ENCODE measurements at places on chromosomes 6 and 20.
A peak's percentile ranks its signal among the peaks of the same experiment; 100 is the strongest.

GRCh38 chr6:119102901-119103300 is 24.4 kb upstream of the FAM184A start:
- DNase-seq, result no peak

DNA sequence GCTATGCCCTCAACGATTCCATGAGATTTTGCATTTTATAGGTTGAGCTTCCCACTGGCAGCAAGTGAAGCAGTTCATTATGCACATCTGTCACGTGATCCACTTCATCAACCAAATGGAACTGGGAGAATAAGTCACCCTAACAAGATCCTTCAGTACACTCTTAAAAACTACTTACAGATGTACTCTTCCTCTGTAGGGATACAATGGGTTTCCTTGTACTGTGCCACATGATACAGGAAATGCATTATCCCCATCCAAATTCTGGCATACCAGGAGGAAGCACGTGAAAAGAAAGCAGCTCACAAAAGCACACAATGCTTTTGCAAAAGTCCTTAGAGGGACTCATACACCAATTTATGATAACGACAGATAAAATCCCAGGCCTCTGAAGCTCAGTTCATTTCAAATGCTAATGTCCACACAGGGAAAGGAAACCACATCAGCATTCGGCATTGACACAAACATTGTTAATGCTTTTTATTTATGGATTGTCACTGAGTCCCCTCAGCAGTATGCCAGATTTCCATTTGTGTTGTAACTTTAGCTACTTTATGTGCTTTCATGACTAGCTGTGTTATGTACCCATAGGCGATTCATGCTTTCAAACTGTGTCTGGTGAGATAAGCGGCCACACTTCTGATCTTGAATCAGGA is 58.1 kb upstream of the REV3L start:
- no peak for DNase-seq

DNA sequence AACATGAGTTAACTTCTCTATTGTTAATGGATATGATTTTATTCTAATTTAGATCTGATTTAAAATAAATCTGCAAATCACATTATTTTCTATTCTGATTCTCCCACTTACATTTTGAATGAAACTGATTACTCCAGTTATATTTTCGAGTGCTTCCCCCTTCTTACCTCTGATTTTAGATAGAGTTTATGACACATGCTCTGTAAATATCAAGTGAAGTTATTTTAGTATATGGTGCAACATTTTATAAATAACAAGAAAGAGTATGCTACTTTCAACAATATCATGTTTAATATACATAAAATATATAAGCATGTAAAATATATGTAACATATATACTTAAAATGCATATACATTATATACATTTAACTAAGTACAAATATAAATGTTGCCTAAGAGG is 38.9 kb downstream of the PLCB1 start:
- DNase-seq, result no peak

DNA sequence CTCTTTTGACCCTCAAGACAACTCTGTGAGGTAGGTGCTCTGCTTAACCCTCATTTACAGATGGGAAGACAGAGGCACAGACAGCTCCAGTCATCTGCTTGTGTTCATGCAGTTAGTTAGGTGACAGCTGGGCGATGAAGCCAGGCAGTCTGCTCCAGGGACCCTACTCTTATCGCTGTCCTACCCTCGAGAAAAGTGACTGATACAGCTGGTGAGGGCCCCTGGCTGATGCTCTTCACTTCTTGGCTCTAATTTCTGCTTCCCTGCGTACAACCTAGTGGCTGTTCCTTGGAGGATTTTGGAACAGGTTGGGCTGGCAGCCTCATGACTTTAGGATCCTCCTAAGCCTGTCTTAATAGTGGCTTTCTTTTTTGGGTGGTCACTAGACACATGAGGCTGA is 9.1 kb upstream of the TJAP1 start:
- DNase-seq, result no peak

DNA sequence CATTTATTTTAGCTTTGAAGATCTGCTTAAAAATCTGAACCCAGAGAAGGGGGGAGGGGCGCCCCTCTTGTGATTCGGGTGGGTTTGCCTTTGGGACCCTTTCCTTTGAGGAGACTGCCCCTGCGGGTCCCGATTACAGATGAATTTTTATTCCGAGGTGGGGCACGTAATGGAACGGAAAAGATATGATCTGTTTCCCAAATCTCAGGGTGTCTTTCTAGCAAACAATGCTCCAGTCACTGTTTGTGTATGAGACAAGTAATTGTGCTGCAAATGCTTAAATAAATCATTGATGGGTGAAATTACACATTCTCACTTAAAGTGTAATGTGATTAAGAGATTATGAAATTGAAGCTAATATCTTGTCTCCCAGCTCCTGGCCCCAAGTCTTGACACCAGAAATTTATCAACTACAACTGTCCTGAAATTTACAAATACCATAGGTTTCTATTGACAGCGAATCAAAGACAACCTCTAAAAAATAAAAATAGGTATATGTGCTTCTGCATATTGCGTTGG is 30.7 kb downstream of the TFAP2A start:
- DNase-seq, result no peak

GRCh38 chr20:53270792-53271375 is 298.7 kb downstream of the TSHZ2 start:
- no peak for DNase-seq

DNA sequence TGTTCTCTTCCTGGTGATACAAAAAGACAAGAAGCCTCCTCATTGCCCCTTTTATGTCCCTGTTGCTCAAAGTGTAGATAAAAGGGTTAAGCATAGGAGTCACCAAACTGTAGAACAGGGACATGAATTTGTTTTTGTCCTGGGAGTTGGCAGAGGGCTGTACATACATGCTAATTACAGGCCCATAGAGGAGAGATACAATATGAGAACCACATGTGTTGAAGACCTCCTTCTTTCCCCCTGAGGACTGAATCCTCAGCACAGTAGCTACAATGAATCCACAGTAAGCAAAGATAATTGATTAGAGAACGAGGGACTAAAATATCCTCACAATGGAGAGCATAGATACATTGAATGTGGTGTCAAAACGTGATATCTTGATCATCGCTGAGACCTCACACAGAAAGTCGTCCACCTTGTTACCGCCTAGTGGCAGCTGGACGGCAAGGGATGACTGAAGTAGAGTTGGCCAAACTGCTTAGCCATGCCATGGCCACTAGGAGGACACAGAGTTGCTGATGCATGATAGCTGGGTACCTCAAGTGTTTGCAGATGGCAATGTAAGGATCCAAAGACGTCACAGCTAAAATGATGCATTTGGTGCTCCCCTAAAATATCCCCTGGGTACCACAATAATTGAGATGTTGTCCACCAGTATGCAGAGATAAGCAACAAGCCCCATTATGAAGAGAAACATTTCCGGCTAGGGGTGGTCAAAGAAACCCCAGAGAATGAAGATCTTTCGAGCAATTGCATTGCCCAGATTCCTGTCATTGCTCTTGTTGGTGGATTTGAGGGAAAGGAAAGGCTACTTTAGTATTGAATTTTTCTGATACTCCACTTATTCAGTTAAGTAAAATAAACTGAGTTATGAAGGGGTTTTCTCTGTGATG is 15.0 kb downstream of the OR2B3 start:
- DNase-seq, result no peak

GRCh38 chr6:52514514-52514913 is 62.3 kb downstream of the TRAM2 start:
- DNase-seq, result no peak

DNA sequence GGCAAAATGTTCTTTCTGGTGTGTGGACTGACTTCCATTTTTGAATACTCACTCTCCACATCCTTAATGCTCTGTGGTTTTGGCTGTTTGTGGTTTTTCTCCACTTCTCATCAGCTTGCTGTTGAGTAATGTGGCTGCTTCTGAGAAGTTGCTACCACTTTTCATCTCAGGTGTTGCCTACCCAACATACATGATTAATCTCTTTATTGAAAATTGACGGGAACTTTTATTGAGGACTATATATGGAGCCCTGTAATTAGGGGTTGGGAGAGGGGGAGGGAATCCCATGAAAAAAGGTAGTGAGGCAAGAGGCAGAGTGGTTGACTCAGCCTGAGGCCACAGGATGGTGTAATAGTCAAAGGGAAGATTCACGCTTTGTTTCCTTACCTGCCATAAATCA is 17.6 kb downstream of the IL22RA2 start:
- no peak for DNase-seq

GRCh38 chr6:128068119-128068479 is 167.2 kb upstream of the THEMIS start:
- DNase-seq, result no peak

DNA sequence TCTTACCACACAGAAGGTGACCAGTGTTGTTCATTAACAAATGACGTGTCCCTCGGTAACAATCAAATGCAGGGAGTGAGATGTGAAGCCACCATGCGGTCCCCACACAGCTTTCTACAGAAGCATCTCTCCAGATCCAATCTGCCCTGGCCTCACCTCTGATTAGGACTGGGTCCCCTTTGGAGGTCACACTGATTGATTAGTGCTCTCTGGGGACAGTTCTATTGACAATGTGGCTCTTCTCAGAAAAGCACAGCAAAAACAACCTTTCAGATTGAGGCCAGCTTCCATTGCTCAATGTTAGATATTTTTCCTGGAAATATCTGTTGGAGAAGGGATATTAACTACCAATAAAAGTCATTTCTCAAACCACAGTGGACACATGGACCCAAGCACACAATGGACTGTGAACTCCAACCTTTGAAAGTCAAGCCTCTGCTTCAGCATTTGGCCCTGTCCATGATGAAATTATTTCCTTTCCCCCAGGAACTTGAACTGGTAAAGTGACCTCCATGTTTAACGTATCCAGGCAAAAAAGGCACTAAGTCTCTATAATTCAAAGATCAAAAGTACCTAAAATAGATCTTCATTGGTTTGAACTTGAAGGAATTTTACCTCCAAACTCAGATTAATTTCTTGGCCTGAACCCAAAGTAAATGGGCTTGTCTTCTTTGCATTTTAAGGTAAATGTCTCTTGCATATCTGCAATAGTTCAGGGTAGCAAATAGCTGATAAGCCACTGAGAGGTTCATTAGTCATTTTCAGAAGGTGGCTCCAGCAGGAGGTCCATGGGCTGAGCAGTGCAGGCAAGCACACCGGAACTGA is 118.5 kb downstream of the FOXA2 start:
- no peak for DNase-seq

DNA sequence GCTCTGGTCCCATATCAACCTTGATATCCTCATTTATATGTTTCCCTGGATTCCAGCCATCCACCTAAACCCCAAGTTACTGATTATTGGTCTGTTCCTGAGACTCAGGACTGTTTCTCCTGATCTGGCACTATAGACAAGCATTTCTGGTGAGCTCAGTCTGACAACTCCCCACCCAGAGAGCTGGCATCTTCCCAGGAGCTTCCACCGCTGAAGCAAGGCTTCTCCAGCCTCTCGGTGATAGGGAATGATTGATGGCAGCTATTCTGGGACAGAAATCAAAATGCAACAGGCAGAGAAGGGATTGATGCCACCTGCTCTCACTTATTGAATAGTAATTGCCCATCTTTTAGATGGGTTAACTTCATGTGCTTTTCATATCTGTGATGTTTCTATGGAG is 169.7 kb upstream of the GGTLC1 start:
- DNase-seq, result no peak

DNA sequence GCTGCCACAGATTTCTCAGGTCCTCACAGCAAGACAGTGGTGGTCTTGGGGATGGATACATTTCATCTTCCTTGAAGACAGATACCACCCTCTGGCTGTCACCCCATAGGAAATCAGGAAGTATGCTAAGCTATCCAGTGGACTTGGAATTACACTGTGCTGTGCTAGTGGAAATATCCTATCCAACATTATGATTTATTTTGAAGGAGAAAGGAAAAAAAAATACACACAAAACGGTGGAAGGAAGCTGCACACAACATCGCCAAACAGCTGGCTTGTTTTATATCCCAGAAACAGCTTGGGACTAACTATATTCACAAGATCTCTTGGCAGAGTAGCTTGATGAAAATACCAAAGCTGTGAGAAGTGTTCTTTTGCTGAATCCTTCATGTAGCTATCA is 257.6 kb downstream of the LAMA2 start:
- DNase-seq, result peak; percentile 72

DNA sequence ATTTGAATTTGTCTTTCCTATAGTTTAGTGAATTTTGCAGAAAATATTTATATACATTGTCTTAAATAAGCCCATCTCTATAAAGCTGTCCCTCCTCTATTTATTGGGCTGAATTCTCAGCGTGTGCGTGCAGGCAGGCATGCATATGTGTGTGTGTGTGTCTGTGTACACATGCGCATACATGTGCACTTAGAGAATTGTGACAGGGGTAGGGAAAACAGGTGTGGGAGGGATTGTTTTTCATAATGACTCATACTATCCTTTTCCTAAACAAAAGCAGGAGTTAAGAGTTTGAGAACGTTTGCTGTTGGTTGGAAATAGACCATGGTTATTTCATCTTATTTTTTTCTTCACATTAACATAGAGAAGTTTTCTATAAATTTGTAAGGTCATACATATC is 43.4 kb upstream of the FABP7 start:
- DNase-seq, result no peak

DNA sequence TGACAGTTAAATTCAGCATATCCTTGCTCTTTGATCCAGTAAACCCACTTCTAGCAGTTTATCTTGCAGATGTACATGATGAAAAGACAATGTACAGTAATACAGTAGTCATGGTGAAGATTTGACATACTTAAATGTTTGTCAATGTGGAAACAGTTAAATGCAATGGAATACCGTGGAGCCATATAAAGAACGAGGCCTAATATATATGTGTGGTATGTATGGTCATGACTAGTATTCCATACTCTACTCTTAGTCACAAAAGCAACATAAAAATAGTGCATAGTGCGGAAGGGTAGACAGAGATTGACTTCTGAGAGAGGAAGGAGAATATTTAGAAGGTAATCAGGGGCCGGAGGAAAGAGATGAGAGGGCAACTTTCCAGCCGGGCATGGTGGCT is 70.7 kb upstream of the ARMC2 start:
- DNase-seq, result no peak

GRCh38 chr6:1749041-1749440 is 139.3 kb downstream of the FOXC1 start:
- DNase-seq, result no peak

GRCh38 chr6:157822245-157823000 is 623 bp upstream of the SNX9 start:
- DNase-seq, result peak; percentile 61

DNA sequence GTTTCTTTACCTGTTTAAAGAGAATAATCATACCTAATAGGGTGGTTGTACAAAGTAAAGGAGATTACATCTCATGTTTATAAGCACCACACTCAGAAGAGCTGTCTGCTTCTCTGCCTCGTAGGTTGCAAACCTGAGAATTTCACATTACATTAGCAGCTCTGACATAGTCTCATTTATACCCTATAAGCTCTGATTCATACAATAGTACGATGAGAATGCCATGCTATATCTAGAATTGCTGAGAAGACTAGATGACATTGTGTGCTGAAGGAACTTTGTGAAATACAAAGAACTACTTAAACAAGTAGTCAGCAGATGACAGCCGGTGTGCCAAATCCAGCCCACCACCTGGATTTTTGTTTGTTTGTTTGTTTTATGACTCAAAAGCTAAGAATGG is 121.2 kb downstream of the ADAT2 start:
- DNase-seq, result no peak

- DNase-seq, result no peak
Observed at GRCh38 chr20:49316704-49317103, 38.8 kb upstream of the ZNFX1 start.
